Left ventricle myocardium inferior (tissue), 1 donor: ENCODE measurements at places on chromosomes 5 and 9.

DNA sequence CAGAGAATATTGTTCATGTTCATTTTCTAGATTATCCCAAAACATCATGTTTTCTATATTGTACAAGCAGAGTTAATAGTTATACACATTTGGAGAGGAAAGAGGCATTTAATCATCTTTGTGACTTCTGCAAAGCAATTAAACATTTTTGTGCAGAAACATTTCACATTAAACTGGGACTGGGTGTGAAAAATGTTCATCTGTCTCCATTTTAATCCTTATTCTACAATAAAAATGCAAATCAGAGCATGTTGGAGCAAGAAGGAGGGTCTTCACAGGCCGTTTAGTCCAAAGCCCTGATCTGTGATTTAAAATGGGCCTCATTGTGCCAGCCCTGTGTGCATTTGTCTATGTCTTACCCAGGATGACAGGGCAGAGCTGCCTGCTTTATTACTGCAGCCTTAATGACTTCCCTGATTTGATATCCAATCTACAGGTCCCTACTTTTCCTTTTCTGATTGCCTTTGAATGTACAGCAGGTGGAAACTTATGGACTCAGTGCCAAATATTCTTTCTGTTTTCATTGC lies 183.5 kb downstream of the CAVIN4 start:
- no peak for DNase-seq

- DNase-seq = no peak
These were observed 45.6 kb upstream of the SLC44A1 start for GRCh38 chr9:105198865-105199264.

GRCh38 chr9:86277072-86277471 lies 5.3 kb downstream of the ISCA1 start:
- no peak for DNase-seq

- DNase-seq = no peak
These were observed 2.4 kb upstream of the BTF3 start for GRCh38 chr5:73495772-73496335.

DNA sequence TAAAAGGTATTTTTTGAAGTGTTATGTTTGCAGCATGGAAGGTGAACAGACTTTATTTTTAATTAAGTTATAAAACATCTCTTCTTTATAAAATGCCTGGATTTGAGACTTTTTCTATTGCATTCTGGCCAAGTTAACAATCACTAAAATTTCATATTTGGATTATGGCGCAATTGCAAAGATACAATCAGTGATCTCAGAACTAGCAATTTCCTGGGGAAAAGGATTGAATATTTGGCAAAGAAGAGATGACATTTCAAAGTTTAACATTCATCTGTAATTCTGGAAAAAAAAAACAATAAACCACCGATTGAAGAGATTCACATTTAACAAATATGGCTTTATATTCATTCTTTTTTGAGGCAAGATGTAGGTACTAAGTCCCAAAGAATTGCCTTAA lies 378.0 kb downstream of the LRRC70 start:
- DNase-seq = no peak

DNA sequence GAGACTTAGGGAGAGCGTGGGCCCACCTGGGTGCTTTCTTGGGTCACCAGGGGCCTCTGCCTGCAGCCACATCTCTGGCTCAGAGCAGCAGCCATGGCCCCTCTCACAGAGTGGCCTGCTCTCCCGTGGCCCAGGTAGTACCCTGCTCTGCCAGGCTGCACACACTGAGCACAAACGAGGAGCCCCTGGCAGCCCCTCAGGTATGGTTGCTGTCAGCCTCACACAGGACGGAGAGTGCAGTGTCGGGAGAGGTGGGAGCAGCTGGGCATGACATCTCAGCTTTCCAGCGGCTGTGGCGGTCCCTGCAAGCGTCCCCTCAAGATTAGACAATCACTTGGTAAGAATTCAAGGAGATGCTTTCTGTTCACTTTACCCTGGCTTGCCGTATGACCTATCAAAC lies 137.0 kb upstream of the IRX4 start:
- DNase-seq = no peak
